ENCODE measurements at places on chromosomes 6 and 20. TPM values are rescaled to one million over a fixed set of nuclear protein-coding genes. Genes with fewer than 3 reads are reported as not detected.

GRCh38 chr6:110448846-110449540 is 27.4 kb downstream of the SLC22A16 start:
- H3K36me3 ChIP-seq, result no peaks in the 10 kb centered on the region
- H3K4me1 ChIP-seq, result no peaks in the 10 kb centered on the region
- no peak overlapping the region for H3K27ac ChIP-seq
- H3K27me3 ChIP-seq, result peaks cover 3% of the 10 kb centered on the region

DNA sequence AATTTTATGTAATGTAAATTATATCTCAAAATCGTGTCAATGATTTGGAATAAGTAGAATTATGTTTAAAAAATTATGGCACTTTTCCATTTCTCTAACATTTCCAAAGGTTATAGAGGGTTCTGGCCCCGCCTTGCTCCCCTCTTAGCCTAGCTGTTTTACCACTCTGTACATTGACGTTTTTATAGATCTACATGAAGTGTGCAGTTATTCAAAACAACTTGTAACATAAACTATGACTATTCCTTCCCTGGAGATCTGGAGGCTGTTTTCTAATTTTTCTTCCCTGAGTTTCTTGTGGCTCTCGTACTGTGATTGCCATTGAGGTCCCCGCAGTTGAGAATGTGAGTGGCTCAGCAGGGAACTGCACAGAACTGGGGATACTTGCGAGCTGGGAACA is 48.4 kb downstream of the IYD start:
- H3K27me3 ChIP-seq, result no peaks in the 10 kb centered on the region
- H3K4me1 ChIP-seq, result no peaks in the 10 kb centered on the region
- H3K27ac ChIP-seq, result no peak overlapping the region

GRCh38 chr20:17823409-17824144 is 123.8 kb downstream of the BANF2 start:
- no peaks in the 10 kb centered on the region for H3K27me3 ChIP-seq
- no peaks in the 10 kb centered on the region for H3K36me3 ChIP-seq
- peaks cover 24% of the 10 kb centered on the region for H3K4me1 ChIP-seq

GRCh38 chr6:11241793-11242201 is 9.3 kb upstream of the NEDD9 start:
- H3K27ac ChIP-seq, result no peak overlapping the region
- no peaks in the 10 kb centered on the region for H3K36me3 ChIP-seq
- no peaks in the 10 kb centered on the region for H3K27me3 ChIP-seq
- DNase-seq, result peak; percentile 58
- H3K4me3 ChIP-seq, result no peak overlapping the region

Gene NT5E
- total RNA-seq, result 257 TPM

Gene RNF217
- 13.2 TPM for total RNA-seq

Gene CEP85L
- total RNA-seq, result 18.5 TPM

Measured in fibroblast of lung (primary cell).